C1 segment of cervical spinal cord (tissue), 14 donors: ENCODE measurements at places on chromosomes 13 and 19.
A peak's percentile ranks its signal among the peaks of the same experiment; 100 is the strongest.

DNA sequence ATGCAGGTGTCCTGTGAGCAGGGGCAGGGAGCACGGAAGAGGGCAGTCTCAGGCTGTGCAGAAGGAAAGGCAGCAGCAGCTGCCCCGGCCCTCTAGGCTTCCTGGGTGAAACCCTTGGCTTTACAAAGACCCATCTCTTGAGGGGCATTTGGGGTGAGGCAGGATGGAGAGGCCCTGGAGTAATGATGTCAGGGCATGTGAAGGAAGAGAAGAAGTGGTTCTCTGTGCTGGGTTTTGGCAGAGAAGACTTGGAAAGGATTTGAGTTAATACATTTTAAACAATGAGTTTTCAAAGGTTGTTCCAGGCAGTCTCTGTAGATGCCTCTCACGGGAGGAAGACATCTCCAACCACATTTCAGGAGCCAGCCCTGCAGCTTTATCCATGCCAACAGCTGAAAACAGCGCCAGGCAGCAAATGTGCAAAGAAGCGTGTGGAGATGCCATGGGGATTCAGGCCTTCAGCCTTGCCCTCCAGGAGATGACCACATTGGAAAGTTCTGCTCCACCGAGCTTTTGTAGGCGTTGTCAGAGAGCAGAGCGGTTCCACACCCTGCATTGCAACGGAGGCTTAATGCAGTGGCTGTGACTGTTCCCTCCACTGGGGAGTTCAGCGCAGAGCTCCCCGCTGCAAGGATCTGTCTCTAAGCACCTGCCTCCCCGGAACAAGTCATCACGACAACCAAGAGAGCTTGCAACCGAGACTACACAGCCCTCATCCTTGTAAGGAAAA lies 322.8 kb downstream of the UQCRFS1 start:
- DNase-seq, result peak; percentile 10

GRCh38 chr13:43786766-43787517 lies at the start of gene ENOX1:
ENOX1 (minus strand) TSS chr13:43786972.
- peak; percentile 31 for DNase-seq

DNA sequence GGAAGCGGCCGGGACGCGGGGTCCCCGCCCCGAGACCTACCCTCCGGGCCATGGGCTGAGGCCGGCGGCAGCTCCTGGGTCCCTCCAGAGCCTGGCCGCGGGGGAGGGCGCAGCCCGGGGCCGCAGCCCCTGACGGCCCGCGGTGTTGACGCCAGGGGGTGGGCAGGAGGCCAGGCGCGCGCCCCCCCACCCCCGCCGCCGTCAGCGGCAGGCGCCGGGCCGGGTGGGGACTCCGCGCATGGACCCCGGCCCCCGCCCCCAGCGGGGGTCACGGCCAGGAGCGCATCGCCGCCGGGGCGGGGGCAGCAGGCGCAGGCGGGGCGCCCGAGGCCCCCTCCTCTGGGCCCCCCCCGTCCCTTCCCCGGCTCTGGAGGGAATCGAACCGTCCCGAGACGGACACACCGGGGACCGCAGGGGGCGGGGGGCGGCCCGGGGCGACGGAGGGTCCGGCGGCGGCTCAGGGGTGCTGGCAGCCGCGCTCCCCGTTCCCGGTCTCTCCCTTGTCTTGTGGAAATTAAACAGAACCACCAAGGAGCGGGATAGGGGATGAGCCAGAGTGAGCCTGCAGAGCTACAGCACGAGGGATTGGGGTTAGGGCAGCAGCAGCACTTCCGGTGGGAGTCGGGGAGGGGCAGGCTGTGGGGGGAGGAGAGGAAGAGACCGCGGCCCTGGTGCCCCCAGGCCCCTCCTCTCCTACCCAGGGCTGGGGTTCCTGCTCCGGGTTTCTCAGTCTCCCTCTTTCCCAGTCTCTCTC lies at the start of gene MEIS3:
TSS of gene MEIS3 (minus strand) at position 498 of the 754 bp plus-strand sequence. CDS start at position 52, 446 bp downstream.
- no peak for DNase-seq

DNA sequence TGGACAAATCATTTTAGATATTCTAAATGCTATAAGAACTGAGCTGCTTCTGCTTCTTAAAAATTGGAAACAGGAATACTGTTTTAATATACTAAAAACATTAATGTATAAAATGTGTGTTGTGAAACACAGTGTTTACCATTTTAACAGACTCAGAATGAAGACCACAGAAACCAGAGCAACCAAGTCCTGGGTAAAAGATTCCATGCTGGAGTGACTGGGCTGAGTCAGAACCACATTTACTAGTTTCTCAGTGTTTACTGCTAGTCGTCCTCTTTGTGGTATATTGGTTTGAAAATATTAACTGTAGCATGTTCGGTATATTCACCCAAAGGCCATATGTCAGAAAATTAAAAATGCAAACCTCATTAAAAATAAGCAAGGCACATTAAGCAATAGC lies 31.9 kb downstream of the ANKRD10 start:
- DNase-seq, result no peak

DNA sequence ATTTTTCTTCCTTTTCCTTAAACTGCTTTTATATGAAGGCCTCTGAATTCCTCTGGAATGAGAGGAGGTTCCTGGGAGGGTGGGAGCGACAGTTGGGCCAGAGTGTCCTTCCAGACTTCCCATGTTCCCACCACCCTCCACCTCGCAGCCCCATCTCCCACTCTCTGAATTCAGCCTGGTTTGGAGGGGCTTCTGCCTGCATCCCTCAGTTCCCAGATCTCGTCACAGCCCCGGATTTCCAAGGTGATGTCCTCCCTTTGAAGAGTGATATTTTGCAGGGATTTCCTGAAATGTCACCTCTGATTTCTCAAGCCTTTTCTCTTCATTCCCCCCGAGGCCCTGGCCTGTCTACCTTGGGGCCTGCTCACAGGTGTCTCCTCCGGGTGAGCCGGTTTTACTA lies 16.7 kb upstream of the SLC7A9 start:
- DNase-seq, result no peak

DNA sequence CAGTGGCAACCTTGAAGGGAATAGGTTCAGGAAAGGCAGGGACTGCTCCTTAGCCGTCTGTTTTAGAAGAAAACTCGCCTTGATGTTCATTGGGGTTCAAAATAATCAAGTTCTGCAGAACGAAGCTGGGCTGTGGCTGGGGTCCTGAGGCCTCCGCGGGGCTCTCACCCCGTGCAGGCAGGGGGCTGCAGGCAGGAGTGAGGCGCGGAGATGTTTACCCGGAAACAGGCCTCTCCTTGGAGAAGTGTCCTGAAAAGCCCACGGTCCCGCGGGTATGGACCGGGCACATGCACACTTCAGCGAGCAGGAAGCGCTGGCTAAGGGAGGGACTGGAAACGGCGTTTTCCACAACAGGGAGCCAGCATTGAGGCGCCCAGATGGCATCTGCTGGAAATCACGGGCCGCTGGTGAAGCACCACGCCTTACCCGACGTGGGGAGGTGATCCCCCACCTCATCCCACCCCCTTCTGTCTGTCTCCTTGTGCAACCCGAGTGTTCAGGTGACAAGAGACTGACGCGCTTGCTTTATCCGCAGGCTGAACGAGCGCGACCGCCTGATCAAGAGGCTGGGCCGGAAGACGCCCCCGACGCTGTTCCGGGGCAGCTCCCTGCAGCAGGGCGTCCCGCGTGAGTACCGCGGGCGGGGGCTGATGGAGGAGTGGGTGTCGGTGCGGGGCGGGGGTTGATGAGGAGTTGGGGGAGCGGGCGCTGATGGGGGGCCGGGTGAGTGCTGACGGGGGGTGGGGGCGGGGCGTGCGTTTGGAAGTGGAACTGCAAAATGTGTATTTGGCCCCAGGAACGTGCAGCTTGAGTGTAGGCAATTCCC lies 39.6 kb downstream of the SHISA2 start:
- DNase-seq, result no peak

DNA sequence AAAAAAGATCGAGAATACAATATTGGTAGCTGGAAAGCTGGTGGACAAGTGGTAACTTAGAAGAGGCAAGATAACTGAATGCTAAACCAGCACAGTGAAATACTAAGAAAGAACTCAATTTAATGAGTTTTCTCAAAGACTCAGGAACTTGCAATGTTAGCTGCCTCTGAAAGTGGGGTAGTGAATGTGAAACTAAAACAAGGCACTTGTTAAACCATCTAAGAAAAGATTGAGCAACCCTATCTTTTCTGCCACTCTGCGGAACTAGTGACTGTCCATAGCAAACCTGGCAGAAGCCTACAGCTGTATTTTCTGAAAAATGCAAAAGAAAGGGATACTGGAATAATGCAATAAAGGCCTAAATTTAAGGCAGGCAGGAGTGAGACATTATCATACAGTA lies 1574.4 kb upstream of the PRR20A start:
- no peak for DNase-seq

DNA sequence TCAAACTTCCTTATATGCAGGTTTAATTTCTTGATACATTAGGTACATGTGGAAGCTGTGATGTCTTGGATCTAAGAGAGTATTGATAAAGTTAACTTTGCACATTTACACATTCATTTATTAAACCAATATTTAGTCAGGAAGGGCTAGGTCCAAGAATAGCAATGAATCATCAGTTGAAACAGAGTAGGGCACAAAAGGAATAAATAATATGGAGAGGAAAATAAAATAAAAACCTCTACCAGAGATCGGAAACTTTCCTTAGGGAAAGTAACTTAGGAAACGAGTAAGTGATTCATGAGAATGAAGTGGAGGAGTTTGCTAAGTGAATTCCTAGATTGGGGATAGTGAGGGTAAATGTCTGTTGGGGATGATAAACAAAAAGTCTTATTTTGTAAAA lies 259.4 kb upstream of the DACH1 start:
- DNase-seq, result no peak

DNA sequence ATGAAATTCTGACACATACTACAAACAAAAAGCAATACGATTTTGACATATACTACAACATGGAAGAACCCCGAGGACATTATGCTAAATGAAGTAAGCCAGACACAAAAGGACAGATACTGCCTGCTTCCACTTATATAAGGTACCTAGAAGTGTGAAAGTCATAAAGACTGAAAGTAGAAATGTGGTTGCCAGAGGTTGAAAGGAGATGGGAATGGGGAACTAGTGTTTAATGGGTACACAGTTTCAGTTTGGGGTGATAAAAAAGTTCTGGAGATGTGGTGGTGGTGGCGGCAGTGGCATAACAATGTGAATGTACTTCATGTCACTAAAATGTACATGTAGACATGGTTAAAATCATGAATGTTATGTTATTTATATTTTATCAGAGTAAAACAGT lies 12.1 kb upstream of the NDFIP2 start:
- no peak for DNase-seq

DNA sequence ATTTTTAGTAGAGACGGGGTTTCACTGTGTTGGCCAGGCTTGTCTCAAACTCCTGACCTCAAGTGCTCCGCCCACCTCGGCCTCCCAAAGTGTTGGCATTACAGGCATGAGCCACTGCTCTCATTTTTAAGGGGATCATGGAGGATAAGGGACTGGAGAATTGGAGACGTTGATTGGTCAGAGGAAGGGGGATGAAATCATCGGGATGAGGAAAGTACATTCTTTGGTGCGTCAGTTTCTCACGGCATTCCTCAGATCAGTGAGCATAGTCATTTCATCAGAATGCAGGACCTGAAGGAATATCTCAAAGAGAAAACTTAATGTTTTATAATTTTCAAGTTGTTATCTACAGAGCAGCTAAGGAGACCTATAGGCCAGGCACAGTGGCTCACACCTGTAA lies 14.0 kb downstream of the ZNF114 start:
- DNase-seq, result no peak

DNA sequence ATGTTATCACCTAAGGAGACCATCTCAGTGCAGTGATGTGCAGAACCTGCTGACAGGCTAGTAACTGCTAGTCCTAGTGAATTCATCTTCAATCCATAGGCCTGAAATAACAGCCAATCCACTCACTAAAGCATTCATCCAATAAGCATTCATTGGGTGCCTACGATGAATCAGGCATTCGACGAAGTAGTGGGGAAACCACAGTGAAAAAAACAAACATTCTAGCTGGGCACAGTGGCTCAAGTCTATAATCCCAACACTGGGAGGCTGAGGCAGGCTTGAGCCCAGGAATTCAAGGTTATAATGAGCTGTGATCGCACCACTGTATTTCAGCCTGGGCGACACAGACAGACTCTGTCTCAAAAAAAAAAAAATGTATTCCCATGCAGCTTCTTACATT lies 135.6 kb downstream of the RNF17 start:
- DNase-seq, result no peak

- peak; percentile 2 for DNase-seq
Observed at GRCh38 chr19:44570984-44571684, 41.7 kb upstream of the CEACAM20 start.

- no peak for DNase-seq
Observed at GRCh38 chr13:109275139-109275745, 511.1 kb downstream of the IRS2 start.

DNA sequence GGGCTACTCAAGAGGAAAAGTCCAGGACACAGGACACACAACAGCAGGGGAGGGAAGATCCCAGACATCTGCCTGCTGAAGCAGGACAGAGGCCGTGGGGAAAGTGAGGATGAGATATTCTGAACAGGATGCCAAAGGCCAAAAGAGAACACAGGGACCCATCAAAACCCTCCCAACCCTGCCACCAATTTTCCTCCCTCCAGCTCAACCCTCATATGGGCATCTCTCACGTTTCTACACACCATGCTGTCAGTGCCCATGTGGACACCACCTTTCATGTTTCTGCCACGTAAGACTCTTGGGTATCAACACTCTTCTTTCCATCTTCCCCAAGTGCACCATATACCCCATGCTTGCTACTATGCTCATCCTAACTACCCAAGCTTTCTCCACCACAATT lies 97.6 kb downstream of the RNASEH2B start:
- DNase-seq, result no peak

- DNase-seq, result no peak
Observed at GRCh38 chr19:50599427-50599826, 31.2 kb upstream of the LRRC4B start.

- no peak for DNase-seq
Observed at GRCh38 chr13:32857077-32857476, 159.1 kb upstream of the KL start.

DNA sequence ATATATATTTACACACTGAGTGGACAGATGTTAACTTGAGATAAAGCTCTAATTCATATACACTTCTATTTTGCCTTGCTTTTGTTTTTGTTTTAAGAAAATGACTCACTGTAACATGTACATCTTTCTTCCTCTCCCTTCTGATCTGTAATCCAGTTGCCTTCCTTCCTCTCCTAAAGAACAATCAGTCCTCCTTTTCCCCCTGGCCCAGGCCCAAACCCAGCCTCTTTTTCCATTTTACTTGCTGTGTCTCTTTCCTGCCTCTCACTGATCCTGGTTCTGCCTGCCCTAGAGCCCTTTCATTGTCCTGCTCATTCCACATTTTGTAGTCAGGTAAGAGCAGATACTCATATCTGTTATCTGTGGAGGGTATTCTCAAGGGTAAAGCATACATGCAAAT lies 50.8 kb downstream of the ZAR1L start:
- no peak for DNase-seq

DNA sequence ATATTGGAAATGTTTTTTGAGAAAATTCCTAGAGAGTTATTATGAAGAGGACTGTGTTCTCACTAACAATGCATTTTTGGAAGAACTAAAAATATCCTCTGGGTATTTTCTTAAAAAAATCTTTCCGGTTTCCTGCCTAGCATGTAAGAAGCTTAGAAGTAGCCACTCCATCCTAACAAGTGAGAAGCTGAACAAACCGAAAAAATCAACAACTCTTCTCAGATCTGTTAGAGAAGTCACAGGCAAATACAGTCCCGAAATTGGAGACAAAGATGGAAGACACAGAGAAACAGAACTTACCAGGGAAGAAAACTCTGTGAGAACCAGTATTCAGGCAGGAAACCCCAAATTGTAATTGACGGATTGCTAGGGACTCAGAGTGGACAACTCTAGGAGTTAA lies 173.0 kb downstream of the KLF12 start:
- DNase-seq, result no peak

GRCh38 chr19:48370955-48371354 lies 6.8 kb downstream of the SYNGR4 start:
- no peak for DNase-seq

GRCh38 chr19:46068345-46069258 lies 27.8 kb upstream of the IGFL4 start:
- no peak for DNase-seq
